Kidney (tissue), 22 donors: ENCODE measurements at places on chromosomes 16 and 17. TPM values are rescaled to one million over a fixed set of nuclear protein-coding genes. Genes with fewer than 3 reads are reported as not detected.

The MPO gene
- 0.47 TPM for total RNA-seq

The PRAC1 gene
- total RNA-seq, result not detected

The FOXC2 gene
- total RNA-seq, result 6.3 TPM

The CDH5 gene
- 41.3 TPM for total RNA-seq

DNA sequence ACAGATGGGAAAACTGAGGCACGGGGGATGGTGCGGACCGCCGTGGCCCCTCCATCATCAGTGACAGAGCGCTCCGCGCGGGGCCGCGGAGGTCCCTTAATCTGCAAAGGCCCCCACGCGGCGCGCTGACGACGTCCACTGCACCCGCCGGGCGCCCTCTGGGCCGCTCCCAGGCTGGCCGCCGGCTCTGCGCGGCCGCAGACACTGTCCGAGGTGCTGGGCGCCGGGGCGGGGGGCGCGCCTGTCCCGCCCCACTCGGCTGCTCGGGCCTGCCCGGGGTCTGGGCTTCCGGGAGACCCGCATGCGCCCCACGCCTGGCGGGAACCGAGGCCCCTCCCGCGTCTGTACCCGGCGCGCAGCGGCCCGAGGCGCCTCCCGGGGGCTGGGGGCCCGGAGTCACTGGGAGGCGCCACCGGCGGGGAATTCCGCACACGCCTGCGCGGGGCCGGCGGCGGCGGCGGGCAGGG, 550 bp upstream of the RNF213 start:
- no peaks in the 10 kb centered on the region for H3K27me3 ChIP-seq
- H3K36me3 ChIP-seq, result no peaks in the 10 kb centered on the region
- peak overlapping the region; percentile 33 for H3K4me3 ChIP-seq
- DNase-seq, result peak; percentile 88
- peak overlapping the region; percentile 76 for H3K27ac ChIP-seq

DNA sequence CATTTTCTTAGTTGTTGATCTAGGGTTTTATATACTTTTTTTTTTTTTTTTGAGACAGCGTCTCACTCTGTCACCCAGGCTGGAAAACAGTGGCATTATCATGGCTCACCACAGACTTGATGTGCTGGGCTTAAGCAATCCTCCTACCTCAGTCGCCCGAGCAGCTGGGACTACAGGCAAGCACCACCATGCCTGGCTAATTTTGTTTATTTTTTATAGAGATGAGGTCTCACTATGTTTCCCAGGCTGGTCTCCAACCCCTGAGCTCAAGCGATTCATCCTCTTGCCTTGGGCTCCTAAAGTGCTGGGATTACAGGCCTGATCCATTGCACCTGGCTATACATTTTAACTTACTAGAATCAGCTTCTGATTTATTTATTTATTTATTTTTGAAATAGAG, 34.2 kb upstream of the ATP2A3 start:
- H3K36me3 ChIP-seq, result no peaks in the 10 kb centered on the region
- H3K4me3 ChIP-seq, result no peak overlapping the region
- DNase-seq, result no peak
